ENCODE measurements at places on chromosomes 7 and 10.

GRCh38 chr10:35493196-35494118, 111.7 kb upstream of the GJD4 start:
- no peak for DNase-seq

GRCh38 chr10:46096909-46097575, 51.0 kb upstream of the MSMB start:
- DNase-seq = no peak

- no peak for DNase-seq
Observed at GRCh38 chr7:153847828-153848227, 204.4 kb upstream of the DPP6 start.

- no peak for DNase-seq
Observed at GRCh38 chr10:43186150-43186549, 47.9 kb downstream of the CSGALNACT2 start.

- no peak for DNase-seq
Observed at GRCh38 chr10:59098387-59098786, 78.1 kb upstream of the PHYHIPL start.

Data from GM23338 (cell line).